Activated naive CD8-positive, alpha-beta T cell treated with anti-CD3 and anti-CD28 coated beads, Interleukin-2, amount 50 U/mL, for 24 hours (primary cell): ENCODE measurements at places on chromosomes 2 and 18.
A peak's percentile ranks its signal among the peaks of the same experiment; 100 is the strongest.

GRCh38 chr18:2656237-2656980 is 883 bp downstream of the SMCHD1 start:
- peak; percentile 59 for DNase-seq

- DNase-seq = no peak
Observed at GRCh38 chr2:60047944-60048525, 505.4 kb downstream of the BCL11A start.

DNA sequence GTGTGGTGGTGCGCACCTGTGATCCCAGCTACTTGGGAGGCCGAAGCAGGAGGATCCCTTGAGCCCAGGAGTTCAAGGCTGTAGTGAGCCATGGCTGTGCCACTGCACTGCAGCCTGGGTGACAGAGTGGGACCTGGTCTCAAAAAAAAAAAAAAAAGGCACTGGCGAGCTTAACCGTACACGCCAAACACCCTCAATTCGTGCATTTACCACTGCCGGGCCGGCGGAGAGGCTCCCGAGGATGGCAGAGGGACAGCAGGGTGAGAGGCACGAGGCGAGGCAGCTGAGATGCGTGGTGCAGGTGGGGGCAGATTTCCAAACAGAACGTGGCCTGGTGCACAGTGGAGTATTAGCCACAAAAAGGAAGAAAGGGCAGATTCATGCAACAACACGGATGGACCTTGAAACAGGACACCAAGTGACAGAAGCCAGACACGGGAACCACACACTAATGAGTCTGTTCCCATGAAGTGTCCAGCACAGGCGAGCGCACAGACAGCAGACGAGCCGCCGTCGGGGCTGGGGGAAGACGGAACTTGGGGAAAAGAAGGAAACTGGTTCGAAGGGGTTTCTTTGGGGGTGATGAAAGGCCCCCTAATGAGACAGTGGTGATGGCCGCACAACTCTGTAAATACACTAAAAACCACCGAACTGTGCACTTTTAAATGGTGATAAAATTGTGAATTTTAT is 27.4 kb downstream of the SLC66A2 start:
- DNase-seq = no peak

- DNase-seq = no peak
Observed at GRCh38 chr2:161122772-161123530, 37.3 kb upstream of the TANK start.

DNA sequence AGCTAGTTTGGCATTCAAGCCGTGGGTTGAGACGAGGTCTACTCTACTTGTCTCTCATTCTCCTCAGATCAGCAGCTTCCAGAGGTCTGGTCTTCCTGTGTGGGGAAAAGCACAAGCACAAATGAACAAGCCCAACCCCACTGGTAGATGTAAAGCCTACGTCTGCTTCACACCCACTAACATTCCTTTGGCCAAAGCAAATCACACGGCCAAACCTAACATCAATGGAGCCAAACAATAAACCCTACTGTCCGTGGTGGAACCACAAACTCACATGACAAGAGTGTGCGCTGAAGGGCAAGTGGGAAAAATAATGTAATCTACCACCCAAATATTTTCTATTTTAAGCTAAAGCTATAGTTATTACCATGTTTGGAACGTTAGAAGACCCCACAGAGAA is 179.3 kb upstream of the MGAT5 start:
- no peak for DNase-seq

GRCh38 chr2:143344780-143345179 is 215.6 kb downstream of the ARHGAP15 start:
- DNase-seq = no peak

DNA sequence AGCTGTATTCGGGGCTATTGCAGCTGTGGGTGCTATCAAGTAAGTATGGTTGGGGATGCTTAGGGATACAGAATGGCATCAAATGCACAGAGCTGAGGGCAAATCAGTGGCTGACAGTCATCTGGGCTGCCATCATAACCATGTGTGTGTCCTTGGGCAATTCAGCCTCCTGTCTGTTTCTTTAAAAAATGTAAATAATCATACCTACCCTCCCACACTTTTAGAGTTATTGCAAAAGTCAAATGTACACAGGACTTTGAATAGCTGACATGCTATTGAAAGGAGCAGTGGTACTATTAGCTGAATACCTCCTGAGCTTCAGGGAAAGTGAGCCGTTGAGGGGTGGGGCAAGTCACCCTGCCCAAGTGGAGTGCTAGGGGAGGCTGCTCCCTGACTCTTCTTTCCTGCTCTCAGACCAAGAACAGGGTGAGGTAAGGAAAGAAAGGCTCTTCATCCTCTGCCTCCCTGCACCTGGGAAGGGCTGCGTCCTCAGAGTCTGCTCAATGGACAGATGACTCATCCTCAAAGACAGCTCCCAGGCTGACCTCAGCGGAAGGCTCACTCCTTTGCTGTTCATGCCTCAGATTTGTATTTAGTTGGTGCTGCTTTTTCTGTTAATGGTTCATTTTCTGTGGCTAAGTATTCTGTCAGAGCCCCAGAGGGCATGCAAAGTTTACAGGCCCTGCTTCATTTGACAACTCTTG is 54.9 kb upstream of the BZW1 start:
- DNase-seq = no peak

GRCh38 chr18:22846088-22846683 is 86.9 kb upstream of the RBBP8 start:
- DNase-seq = no peak

DNA sequence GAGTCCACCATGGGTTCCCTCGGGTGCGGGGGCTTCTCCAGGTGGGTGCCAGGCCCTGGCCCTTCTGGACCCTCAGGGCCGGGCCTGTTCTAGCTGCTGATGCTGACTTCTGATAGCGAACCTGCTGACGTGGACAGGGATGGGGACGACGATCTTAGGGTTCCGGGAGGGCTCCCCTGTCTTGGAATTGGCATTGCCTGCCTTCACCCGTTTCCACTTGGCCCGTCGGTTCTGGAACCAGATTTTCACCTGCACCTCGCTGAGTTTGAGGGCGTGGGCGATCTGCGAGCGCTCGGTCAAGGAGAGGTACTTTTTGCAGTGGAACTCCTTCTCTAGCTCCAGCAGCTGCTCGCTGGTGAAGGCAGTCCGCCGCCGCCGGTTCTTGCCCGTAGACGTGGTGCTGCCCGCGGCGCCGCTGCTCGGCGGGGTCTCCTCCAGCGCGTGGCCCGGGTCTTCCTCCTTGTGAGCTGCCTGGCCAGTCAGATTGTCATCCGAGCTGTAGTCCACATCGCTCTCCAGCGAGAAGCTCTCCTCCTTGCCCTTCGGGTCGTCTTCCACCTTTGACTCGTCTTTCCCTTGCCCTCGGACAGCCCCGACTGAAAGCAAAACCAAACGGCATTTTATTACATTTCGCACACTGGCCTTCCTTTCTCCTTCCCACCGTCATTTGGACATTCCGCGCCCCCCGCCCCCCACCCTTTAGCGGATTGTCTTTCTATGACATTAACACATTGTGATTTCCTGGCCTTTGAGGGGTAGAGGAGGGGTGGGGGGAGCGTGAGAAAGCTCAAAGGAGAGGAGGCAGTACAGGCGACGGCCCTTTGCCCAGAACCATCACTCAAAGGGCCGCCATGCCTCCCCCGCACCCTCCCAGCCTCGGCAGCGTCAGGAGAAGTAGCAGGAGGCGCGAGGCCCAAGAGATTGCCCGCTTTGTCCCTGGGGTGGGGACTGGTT is 2.1 kb downstream of the GBX2 start:
- no peak for DNase-seq

DNA sequence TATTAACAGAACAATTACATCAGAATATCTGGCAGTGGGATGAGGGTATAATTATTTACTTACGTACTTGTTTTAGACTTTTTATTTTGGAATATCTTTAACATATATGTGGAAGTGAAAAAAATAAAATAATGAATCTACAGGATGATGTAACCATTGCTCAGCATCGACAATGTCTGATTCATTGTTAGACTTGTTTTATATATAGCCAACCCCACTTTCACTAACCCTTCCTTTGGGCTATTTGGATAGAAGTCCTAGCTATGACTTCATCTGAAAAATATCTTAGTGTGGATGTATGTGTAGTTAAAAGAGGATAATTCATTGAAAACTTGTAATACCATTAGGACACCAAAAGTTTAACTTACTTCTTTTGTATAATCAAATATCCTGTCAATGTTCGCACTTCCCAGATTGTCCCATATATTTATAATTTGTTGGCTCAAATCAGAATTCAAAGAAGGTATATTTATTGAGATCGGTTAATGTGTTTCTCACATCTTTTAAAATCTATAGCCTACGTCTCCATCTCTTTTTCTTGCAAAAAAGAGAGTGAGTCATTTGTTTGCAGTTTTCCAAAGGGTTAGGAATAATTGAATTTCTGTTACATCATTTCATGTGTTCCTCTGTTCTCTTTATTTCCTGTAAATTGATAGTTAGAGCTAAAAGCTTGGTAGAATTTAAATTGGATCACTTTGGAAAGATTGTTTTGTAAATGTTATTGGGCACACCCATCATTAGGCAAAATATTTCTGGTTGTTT is 506.1 kb upstream of the FAM98A start:
- DNase-seq = no peak

GRCh38 chr2:9779596-9780264 is 63.5 kb upstream of the TAF1B start:
- peak; percentile 46 for DNase-seq

DNA sequence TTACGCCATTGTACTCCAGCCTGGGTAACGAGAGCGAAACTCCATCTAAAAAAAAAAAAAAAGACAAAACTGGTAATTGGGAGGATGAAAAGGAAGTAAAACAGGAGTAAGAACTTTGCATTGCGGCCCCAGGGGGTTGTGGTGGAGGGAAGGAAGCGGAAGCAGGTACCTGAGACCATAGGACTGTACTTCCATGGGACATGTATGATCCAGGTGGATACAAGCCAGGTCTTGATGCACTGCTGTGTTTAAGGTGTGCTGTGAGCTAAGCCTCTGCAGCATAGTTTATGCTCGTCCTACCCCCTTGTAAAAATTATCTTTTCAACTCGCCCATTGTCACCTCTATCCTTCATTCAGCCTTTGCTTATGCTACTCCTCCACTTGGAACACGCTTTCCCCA is 23.7 kb downstream of the FBXO36 start:
- DNase-seq = no peak

GRCh38 chr2:98180456-98180855 is 93.5 kb downstream of the VWA3B start:
- DNase-seq = no peak

DNA sequence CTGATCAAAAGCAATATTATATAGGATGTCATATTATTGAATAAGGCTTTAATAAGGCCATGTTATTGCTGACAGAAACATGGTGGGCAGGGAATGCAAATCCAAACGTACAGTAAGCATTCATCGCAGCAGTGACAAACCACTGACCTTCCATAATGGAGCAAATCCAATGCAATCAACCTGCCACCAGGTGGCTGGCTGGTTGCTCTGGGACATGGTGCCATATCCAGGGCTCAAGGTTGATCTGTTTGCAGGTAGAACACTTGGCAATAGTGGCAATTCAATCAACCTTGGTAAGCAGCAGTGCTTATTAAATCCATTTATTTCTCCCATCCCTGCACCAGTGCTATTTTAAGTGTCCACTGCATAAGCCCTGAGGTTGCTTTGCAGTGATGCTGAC is 75.4 kb downstream of the CERKL start:
- no peak for DNase-seq

GRCh38 chr18:43031169-43031568 is 84.3 kb downstream of the RIT2 start:
- DNase-seq = no peak

DNA sequence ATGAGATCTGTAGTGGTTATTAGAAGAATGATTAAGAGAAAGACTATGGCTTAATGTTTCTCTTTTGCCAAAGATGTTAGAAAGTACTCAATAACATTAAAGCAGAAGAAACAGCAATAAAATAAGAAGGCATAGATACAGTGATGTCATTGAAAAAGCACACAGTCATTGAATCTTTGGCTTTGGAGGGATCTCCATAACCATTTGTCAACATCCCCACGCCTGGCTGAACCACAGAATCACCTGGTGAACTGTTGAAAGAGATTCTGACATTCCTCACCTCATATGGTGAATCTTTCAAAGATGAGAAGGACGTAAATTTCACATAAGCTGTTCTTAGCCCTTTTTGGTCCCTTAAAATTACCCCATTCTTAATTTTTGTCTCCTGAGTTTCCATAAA is 324.6 kb upstream of the NRP2 start:
- DNase-seq = no peak

GRCh38 chr18:46336278-46337111 is 232.3 kb downstream of the HAUS1 start:
- DNase-seq = no peak

- no peak for DNase-seq
Observed at GRCh38 chr18:62757399-62758010, 42.2 kb downstream of the PHLPP1 start.

- no peak for DNase-seq
Observed at GRCh38 chr2:121242976-121243375, 42.0 kb downstream of the TFCP2L1 start.

GRCh38 chr2:64218137-64218802 is 74.0 kb upstream of the PELI1 start:
- DNase-seq = no peak

GRCh38 chr2:14826518-14826917 is 194.0 kb downstream of the LRATD1 start:
- DNase-seq = no peak

DNA sequence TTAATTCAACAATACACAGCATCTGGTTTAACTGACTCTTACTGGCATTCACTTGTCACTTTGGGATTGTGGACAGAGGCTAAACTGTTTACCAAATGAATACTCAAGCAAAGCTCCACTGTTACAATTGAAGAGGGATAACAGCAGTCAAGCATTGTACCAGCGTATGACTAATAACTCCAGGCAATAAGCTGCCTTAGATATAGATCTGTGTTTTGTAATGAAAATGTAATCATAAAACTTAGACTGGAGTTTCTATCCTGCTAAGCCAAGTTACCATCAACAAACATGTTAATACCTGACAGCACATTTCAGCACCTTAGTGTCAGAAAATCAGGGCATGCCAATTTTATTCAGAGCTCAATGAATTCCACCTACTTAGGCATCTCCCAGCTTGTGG is 889.5 kb downstream of the EPHA4 start:
- no peak for DNase-seq

- DNase-seq = no peak
Observed at GRCh38 chr18:23154823-23155500, 19.7 kb downstream of the CABLES1 start.

- no peak for DNase-seq
Observed at GRCh38 chr18:11119959-11120587, 29.3 kb downstream of the PIEZO2 start.

DNA sequence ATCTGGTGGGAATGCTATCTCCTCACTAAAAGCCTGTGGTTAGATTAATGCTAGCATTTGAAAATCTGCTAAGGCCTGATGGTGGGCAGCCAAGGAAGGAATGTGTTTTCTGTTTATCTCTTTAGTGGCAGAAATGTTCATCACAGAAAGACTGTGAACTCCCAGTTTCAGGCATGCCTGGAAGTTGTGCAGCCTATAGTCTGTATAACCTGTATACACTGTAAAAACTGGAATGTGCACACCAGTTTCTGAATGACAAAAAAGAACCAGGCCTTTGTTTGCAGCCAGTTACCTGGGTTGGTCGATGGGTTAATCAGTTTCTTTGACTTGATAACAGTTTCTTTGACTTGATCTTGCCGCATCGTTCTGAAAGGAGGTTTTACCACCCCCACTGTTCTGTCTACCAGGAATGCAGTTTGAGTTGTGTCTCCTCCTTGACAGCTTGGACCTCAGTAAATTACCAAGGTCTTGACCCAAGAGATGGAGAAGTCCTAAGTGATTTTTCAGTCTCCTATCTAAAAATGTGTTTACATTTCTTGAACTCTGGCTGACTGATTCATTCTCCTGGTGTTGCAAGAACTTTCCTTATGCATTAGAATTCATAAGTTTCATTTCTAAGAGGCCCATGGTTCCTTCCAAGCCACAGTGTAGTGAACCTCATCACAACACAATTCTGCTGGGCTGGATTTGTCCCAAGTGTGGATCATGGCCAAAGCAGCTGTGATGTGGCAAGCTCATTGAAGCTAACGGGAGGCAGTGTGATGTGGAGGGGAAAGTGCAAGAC is 62.2 kb downstream of the KIAA2012 start:
- no peak for DNase-seq
